ENCODE measurements at places on chromosomes 16 and 17.

DNA sequence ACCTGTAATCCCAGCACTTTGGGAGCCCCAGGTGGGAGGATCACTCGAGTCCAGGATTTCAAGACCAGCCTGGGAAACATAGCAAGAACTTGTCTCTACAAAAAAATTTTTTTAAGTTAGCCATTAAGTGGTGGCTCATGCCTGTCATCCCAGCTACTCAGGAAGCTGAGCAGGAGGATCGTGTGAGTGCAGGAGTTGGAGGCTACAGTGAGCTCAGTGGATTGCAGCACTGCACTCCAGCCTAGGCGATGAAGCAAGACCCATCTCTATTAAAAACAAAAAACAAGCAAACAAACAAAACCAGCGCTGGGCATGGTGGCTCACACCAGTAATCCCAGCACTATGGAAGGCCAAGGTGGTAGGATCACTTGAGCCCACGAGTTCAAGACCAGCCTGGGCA lies 38.0 kb downstream of the HEATR3 start:
- no peak for DNase-seq

DNA sequence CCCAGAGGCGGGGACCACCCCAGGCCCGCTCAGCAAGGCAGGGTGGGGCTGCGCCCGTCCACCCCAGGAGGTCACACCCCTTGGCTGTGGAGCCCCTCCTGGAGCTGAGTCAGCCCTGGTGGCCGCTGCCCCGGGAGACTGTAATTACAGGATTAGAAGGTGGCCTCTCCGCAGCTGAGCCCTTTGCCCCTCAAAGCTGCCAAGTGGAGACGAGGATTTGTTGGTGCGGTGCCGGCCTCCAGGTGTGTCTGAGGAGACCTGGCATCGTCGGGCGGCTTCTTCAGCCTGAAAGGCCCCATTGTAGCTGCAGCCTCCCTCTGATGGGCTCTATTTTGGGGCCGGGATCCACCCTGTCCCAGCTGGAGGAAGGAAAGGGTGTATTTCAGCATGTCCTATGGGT lies 22.7 kb upstream of the SPNS2 start:
- no peak for DNase-seq

DNA sequence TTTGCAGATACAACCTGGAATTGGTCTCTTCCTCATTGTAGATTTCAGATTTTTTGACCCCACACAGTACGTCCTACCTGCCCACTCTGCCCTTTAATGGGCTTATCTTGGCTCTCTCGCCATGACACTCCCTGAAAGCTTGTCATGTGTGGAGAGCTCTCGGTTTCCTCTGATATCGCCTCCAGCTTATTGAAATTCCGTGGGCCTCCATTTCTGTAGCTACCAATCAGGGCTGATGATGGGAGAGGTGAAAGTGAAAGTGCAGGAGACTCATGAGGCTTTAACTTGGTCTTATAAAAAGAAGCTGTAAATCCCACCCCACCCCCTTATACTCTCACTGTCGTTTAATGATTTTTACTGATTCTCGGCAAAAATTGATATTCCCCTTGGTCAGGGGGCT lies 17.7 kb downstream of the HOXB1 start:
- DNase-seq, result no peak

GRCh38 chr16:6966925-6967324 lies 365.7 kb upstream of the RBFOX1 start:
- no peak for DNase-seq

GRCh38 chr17:29642171-29642611 lies 19.5 kb upstream of the CORO6 start:
- DNase-seq, result no peak

DNA sequence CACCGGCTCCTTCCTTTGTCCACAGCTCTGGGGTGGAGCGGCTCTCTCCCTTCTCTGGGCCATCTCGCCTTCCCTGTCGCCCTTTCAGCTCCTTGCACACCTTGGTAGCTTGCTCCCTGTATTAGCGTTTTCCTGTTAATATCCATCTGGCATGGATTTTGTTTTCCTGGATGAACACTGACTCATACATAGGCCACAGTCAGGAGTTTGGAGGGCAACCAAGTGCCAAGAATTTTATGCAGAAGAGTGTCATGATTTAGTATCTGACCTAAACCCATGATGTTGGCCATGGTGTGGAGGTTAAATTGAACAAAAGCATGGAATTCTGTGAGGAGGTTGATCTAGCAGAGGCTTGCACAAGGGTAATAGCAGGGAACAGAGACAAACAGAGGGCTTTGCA lies 180.9 kb downstream of the AIPL1 start:
- DNase-seq, result no peak

GRCh38 chr16:17302214-17302613 lies 168.5 kb downstream of the XYLT1 start:
- no peak for DNase-seq

GRCh38 chr16:87008664-87009063 lies 308.5 kb downstream of the C16orf95 start:
- no peak for DNase-seq

GRCh38 chr16:11023262-11024039 lies 79.1 kb downstream of the CLEC16A start:
- DNase-seq, result no peak

DNA sequence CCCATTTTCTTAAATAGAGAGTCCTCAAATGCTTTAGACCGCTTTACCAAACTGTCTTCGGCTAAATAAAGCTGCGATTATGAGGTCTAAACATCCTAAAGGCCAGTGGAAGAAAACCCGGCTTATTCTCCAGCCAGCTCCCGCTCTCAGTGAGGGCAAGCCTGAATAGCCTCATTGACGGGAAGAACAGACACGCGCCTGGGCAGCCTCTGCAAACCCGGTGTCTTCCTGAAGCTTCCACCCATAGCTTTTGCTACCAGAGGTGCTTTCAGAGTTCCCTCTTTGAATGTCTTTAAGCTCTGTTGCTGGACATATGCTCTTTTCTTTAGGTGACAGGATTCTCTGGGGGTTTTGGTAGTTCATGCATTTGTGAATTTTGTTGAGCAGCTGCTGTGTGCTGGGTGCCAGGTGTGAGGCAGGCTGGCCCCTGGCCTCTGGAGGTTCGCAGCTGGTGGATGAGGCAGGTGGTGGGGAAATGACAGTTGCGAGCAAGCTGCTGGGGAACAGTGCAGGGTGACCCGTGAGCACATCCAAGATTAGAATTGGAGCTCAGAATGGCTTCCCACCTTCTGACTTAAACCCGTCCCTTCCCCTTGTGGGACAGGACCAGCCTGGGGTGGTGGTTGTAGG lies 44.7 kb downstream of the CRISPLD2 start:
- no peak for DNase-seq

DNA sequence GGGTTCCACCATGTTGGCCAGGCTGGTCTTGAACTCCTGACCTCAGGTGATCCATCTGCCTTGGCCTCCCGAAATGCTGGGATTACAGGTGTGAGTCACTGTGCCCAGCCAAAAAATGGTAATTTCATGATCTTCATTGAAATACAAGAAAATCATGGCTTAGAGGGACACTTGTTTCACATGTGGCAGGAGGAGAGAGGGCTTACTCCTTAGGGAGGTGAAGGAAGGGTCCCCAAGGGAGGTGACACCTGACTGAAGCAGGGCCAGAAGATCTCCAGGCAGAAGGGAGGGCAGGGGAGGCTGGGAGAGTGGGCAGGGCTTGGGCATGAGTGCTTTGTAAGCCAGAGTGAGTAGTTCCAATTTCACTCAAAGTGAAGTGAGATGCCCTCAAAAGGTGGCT lies 20.0 kb upstream of the ITGAX start:
- no peak for DNase-seq

- no peak for DNase-seq
Observed at GRCh38 chr16:64617836-64618476, 503.9 kb downstream of the CDH11 start.

- no peak for DNase-seq
Observed at GRCh38 chr16:53947642-53948041, 243.7 kb downstream of the FTO start.

- peak; percentile 83 for DNase-seq
Observed at GRCh38 chr17:19766421-19767270, 18.5 kb upstream of the ALDH3A1 start.

DNA sequence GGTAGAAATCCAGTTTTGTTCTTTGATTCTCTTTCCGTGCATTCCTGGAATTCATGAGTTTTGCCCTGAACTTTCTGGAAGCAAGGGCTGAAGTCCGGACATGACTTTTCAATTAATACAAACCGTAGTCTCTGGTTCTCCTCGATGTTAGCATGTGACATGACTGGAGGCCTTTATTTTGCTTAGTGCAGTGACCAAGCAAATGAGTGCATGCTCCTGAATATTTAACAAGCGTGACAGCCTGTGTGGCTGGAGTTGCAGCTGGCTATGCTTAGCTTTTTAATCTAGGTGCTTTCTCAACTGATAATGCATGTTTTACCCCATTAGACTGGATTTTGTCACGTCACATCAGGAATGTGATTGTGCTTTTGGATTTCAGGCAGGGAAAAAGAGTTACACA lies 302.1 kb downstream of the MAP2K6 start:
- no peak for DNase-seq

- no peak for DNase-seq
Observed at GRCh38 chr17:33202021-33202420, 91.1 kb downstream of the ASIC2 start.

GRCh38 chr16:1539720-1540555 lies 6.5 kb downstream of the TMEM204 start:
- DNase-seq, result no peak

DNA sequence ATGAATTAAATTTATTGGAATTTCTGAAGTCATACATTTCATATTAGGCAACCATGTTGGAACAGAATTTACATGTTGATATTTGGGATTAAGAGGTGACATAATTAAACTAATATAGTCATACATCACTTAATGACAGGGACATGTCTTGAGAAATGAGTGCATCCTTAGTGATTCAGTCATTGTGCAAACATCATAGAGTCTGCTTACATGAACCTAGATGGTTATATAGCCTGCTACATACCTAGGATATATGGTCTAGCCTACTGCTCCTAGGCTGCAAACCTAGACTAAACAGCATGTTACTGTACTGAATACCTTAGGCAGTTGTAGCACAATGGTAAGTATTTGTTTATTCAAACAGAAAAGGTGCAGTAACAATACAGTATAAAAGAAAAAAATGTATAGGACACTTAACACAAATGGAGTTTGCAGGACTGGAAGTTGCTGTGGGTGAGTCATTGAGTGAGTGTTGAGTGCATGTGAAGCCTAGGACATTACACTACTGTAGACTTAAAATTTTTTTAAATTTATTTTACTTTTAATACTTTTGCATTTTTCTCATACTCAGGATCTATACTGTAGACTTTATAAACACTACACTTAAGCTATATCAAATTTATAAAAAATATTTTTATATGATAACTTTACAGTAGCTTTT lies 85.6 kb downstream of the OMG start:
- no peak for DNase-seq

- no peak for DNase-seq
Observed at GRCh38 chr17:40443988-40444899, 994 bp downstream of the IGFBP4 start.

- no peak for DNase-seq
Observed at GRCh38 chr16:6698548-6698947, 634.1 kb upstream of the RBFOX1 start.

GRCh38 chr16:7185689-7186088 lies 147.0 kb upstream of the RBFOX1 start:
- DNase-seq, result no peak

- no peak for DNase-seq
Observed at GRCh38 chr17:74703311-74703710, 9.4 kb downstream of the CD300LF start.

- DNase-seq, result no peak
Observed at GRCh38 chr17:15469260-15469659, 1.8 kb upstream of the CDRT4 start.

DNA sequence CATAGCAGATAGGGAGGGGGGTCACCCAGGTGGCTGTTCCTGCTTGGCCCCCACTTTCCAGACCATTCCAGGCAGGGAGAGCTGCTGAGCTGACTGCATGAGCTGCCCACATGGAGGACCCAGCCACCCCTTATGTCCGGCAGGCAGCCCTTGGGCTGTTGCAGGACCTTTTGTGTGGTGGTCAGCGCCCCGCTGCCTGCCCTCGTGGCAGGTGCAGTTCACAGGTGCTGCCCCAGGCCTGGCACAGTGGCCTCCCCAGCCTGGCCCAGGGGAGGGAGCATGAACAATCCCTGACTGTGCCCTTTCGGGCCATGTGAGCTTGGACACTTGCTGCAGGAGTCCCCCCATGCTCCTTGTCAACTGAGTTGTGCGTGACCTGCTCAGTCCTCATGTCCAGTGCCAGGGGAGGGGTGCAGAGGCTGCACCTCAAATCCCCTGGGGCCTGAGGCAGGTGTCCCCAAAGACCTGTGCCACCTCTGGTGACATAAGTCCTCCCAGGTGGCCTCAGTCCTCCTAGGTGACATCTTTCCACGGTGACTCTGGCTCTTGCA lies 8.6 kb downstream of the TBC1D26 start:
- DNase-seq, result no peak

DNA sequence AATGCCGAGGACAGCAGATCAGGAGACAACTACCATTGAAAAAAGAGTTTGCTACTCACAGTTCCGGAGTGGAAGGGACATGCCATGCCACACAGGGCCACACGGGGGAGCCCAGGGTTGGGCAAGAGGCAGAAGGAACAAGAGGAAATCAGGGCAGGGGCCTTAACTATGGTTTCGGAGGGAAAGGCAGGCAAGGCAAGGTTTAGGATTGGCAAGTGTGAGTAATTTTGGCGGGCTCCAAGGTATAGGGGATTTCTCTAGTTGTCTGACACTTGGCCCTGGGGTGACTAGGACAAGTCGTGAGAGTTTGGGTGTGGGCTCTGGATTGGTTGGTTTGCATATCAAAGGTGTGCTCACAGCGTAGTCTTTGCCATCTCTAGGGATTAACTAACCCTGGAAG lies 27.0 kb upstream of the NTN1 start:
- peak; percentile 15 for DNase-seq

DNA sequence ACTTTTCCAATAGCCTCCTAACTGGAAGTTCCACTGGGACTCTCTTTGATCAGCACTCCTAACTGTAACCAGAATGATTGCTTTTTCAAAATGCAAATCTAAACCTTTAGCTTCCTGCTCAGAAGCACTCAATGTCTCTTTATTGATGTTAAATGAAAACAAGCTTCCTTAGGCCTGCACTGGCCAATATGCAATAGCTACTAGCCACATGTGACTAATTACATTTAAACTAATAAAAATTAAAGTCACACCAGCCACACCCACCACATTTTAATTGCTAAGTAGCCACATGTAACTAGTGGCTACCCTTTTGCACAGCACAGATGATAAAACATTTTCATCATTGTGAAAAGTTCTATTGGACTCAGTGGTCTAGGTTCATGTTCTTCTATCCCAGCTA lies 31.8 kb downstream of the FAM20A start:
- DNase-seq, result no peak
